ENCODE measurements at places on chromosomes 4 and X.

- no peak for DNase-seq
Measured at GRCh38 chr4:184856277-184856609, 30.5 kb upstream of the ACSL1 start.

DNA sequence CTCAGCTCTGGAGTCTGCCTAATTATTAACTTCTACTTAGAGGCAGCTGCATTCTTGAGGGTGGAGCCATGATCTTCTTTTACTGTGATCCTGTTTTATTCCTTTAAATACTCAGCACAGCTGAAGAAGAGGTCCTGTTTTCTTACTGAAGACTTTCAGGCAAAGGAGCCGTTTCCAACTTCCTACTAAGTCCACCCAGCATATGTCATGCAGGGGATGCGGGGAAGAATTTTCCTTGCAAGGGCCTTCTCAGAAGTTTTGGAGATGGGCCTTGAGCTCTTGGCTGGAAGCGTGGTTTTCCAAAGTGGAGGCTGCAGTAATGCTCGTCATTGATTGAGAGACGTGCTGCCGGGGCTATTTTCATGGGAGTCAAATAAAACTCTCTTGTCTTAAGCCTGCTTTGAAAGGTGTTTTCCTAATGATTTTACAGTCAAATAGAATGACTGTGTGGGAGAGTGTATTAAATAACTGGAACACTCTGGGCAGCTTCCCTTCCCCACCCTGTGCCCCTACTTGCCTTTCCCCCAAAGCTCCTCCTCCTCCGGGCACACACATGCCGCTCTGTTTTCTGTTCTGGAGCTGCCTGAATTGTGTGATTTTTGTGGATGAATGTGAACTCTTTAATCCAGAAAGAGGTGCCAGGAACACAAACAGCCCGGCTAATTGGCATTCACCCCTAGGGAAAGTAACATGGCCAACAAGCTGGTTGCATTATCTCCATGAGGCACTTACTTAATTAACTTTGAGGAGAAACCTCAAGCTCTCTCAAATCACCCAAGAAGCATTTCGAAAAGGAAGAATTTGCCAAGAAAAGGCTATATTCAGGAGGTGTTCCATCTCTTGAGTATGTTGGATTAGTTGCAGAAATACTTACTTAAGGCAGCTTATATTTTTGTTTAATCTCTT, 28.1 kb downstream of the FGF2 start:
- no peak for DNase-seq

DNA sequence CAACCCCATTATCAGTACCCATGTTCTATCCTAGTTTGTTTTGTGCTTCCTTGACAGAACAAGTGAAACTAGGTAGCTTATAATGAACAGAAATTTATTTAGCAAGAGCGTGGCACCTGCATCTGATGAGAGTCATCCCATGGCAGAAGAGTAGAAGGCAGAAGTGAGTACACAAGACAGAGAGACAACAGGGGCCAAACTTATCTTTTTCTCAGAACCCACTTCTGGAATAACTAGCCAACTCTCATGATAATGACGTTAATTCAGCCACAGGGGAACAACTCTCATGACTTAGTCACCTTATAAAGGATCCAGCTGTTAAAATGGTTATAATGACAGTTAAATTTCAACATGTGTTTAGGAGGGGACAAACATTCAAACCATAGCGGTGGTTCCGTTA, 644.9 kb downstream of the TECRL start:
- no peak for DNase-seq

DNA sequence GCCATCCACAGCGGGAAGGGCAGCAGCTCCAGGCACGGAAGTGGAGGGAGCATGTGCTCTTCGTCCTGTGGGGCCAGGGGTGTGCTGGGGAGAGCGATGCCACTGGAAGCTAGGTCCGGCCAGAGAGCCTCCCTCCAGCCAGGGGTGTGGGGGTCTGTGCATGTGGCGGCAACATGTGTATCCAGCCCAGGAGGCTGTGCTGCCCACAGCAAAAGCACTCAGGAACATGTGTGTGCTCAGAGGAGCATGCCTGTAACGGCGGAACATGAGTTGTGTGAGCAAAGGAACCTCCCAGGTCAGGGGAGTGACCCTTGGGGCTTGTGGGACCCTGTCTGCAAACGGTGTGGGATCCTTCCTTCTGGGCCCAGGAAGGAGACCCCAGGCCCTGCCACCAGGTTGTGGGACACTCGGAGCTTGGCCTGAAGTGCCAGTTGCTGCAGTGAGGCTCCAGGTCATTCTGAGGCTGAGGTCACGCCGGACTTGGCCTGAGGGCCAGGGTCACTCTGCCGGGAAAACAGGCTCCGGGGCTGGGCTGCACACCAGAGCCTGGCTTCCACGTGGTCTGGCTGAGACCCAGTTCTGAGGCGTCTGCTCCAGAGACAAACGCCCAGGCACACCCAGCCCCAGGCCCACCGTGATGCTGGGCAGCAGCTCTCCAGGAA, 37.2 kb downstream of the CPLX1 start:
- no peak for DNase-seq

GRCh38 chr4:99352602-99353537, at the start of gene ADH1C:
ADH1C (minus strand) TSS chr4:99352746; CDS start chr4:99352675, 71 bp downstream.
- DNase-seq = no peak

DNA sequence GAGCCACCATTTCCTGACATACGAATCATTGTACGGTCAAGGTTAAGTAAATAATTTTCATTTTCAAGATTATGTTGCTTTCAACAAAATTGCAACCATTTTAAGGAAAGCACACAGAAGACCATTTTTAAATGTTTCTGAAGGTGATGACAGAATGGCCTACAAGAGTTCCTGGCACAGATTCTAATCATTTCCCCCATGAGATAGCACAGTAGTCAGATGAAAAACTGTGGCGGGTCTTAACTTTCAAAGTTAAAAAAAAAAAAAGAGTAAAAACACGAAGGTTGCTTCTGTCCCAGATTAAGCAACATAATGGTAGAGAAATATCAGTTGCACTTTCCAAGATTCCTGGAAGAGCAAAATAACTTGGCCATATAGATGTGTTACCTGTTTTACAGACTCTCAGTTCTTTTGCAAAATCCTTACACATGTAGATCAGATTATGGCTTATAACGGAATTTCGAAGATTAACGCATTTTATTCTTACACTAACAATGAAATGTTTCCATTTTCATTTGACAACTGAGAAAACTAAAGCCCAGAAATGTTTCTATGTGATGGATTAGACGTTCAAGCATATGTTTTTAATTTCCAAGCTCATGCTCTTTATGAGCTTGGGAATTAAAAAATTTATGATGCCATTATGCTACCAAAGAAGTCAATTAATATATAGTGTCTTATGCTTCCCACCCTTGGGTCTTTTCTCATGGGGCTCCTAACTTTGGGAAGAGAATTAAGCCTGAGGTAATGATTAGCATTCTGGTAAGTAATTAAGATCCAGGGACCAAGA, 335.1 kb upstream of the CLNK start:
- no peak for DNase-seq

DNA sequence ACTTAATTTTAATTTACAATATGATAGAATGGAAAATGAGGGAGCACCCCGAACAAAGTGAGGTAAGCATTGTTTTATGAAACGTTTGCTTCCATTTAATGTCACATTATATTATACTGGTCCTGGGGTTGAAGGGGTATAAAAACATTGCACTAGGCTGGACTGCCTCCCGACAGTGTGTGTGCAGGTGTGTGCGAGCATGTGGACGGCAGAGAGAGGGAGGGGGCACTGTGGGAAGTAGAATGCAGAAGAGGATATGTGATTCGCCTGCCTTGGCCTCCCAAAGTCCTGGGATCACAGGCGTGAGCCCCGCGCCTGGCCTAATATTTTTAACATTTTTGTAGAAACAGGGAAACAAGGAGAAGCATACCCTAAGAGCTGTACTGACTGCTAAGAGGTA, 36.0 kb downstream of the IRF2 start:
- DNase-seq = no peak

GRCh38 chr4:181416966-181417365, 826.2 kb upstream of the TENM3 start:
- DNase-seq = no peak

DNA sequence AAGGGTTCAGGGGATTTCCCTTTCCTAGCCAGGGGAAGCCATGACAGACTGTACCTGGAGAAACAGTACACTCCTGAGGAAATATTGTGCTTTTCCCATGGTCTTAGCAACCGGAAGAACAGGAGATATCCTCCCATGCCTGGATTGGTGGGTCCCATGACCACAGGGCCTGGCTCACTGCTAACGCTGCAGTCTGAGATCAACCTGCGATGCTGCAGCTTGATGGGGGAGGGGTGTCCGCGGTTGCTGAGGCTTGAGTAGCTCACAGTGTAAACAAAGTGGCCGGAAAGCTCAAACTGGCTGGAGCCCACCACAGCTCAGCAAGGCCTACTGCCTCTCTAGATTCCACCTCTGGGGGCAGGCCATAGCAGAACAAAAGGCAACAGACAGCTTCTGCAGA, 819.5 kb downstream of the TECRL start:
- no peak for DNase-seq

DNA sequence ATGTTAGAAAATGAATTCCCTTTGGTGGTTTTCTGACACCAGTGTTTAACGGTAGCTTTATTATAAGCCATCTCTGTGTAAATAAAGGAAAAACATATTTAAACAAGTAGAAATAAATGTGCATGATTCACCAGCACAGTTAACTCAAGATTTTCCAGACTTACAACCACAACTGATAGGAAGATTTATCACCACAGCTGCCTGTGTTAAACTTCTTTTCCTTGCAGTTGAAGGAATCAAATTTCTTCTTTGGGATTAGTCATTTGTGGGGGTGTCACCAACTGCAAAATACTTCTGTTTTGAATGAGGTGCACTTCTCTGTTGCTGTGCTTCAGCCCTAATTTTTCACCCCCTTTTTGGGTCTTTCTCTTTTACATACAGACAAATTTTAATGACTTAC, 128.1 kb upstream of the STK26 start:
- DNase-seq = no peak

- DNase-seq = no peak
Measured at GRCh38 chr4:4780729-4781244, 78.7 kb upstream of the MSX1 start.

DNA sequence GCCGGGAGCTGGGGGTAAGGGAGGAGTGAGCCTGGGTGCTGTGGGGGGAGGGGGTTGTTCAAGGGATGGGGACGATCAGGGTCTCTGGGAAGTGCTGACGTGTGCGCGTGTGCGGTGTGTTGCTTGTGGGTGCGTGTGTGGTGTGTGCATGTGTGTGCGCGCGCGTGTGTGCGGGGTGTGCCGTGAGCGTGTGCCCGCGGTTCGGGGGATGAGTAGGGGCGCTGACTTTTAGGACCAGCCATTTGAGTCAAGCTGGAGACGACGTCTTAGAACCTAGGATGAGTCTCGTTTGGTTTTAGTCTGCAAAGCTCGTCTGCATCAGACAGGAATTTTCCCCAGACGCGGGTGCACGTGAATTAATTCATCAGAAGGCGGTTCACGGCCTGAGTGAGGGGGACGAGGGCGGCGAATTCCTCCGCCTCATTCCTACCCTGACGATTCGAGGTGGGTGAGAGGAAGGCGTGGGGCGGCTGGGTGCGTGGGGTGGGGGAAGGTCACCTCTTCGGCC, 950 bp upstream of the TMEM271 start:
- DNase-seq = peak; percentile 87

DNA sequence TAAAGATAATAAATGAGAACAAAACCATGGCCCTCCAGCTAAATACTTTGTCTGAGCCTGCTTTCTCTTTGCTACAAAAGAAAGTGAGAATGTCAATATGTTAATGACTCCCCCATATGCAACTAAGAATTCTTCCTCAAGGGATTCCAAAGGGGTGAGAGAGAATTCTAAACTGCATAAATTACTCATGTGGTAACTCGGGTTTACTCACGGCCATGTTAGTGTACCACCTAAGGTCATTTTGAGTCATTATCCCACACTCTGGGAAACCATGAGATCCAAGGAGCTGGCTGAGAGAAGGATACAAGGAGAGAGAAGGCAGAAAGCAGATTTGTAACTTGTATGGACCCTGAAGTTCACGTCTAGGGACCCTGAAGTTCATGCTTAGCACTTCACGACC, 190.3 kb downstream of the DHX15 start:
- DNase-seq = peak; percentile 15

DNA sequence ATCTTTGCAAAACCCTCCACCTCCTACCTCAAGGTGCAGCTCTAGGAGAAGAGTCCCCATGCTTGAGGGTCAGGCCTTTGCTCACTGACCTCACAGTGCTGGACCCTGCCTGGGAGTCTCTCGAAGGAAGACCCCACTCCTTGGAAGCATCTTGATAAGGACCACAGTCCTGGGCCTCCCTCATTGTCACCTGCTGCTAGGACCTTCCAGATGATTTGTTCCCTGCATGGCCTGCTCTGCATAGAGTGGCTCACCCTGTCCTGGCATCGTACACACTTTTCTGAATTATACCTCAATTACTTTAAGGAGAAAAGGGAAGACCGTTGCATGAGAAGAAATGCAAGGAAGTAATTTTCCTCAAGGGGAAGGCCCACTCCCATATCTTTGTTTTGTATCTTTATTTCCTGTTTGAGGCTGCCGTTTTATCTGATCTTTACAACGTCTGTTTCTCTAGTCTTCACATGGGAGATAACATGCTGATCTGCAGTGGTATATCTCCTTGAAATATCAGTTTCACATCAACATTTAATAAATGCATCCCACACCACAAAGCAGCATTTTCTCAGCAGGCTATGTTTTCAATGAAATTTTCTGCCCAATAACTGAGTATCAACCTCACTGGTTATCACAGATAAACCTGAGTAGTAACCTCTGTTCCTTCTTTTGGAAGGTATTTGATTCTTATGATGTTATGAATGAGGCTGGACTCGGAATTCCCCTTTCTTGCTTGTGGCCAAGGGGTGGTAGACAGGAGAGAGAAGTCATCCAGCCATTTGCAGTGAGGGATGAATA, 15.0 kb upstream of the AKAP17A start:
- no peak for DNase-seq

DNA sequence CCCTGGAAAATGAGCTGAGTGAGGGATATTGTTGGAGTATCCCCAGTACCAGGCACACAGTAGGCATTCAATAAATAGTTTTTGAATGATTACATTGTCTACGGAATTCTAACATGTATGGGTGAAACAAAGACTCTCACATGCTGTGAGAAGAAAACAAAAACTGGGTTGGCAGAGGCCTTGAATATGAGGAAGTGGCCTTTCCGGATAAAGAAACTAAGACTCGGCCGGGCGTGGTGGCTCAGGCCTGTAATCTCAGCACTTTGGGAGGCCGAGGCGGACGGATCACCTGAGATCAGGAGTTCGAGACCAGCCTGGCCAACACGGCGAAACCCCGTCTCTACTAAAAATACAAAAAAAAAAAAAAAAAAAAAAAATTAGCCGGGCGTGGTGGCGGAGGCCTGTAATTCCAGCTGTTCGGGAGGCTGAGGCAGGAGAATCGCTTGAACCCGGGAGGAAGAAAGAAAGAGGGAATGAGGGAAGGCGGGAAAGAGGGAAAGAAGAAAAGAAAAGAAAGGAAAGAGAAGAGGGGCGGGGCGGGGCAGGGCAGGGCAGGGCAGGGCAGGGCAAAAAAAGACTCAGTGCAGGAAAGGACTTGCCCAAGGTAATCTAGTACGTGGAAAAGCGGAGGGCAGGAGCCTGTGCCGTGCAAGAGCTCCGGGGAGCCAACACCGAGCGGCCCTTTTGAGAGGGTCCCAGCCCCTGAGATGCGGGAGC, 689 bp upstream of the TMA16 start:
- no peak for DNase-seq

Measured in H7 (cell line).